Left colon (tissue), 2 donors: ENCODE measurements at places on chromosomes 11 and 22. TPM values are rescaled to one million over a fixed set of nuclear protein-coding genes. Genes with fewer than 3 reads are reported as not detected.

The GDPD4 gene
- total RNA-seq: not detected

The TNNI2 gene
- total RNA-seq: 0.92 TPM

The MFNG gene
- total RNA-seq: 11.2 TPM

The OR4D10 gene
- total RNA-seq: not detected

The PLET1 gene
- total RNA-seq: not detected

The KCNQ1OT1 gene
- 1.9 TPM for total RNA-seq

The CTSF gene
- 5.6 TPM for total RNA-seq

The CCDC87 gene
- 0.22 TPM for total RNA-seq

The PATE4 gene
- not detected for total RNA-seq

The SYCE3 gene
- not detected for total RNA-seq

The PGR gene
- total RNA-seq: 0.31 TPM

The KIRREL3 gene
- total RNA-seq: 1.3 TPM

The OR52H1 gene
- 0.25 TPM for total RNA-seq
